NCI-H2107 (cell line): ENCODE measurements at places on chromosomes 3 and 15.

- DNase-seq: no peak
Measured at GRCh38 chr3:117348884-117349283, 639.3 kb downstream of the TUSC7 start.

DNA sequence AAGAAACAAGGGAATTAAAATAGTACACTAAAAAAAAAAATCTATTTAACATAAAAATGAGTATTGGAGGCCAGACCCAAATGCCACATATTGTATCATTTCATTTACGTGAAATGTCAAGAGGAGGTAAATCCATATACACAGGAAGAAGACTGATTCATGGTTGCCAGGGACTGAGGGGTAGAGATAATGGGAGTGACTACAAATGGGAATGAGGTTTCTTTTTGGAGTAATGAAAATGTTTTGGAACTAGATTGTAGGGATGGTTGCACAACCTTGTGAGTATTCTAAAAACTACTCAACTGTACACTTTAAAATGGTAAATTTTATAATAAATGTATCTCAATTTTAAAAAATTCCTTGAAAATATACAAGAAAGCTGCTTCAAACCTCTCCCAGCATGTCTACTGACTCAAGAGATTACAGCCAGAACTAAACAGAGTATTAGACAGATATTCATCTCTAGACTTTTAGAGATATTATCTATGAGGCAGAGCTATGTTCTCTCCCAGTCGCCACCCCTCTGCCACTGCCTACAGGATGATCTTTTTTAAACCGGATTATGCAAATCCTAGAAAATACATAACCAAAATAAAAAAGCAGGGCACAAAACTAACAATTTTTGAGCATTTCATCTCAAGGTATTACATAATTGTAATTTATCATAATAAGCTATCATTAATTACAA is 6.2 kb downstream of the HLTF start:
- no peak for DNase-seq

DNA sequence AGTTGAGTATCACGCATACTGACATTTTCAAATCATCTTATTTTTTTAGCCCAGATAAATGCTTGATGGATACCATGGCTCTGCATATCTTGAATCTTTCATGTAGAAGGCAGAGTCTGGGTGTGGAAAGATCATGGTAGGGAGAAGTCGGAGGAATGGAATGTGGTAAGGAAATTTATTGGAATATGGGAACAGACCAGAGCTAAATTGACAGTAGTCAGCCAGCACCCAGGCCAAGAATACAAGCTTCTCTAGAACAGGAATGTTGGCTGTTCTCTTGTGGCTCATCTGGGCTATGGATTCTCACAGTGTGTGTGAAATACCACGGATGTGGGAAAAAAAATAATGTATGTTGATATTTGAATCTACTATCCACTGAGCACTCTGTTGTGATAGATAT is 305.7 kb upstream of the COL8A1 start:
- DNase-seq: no peak

DNA sequence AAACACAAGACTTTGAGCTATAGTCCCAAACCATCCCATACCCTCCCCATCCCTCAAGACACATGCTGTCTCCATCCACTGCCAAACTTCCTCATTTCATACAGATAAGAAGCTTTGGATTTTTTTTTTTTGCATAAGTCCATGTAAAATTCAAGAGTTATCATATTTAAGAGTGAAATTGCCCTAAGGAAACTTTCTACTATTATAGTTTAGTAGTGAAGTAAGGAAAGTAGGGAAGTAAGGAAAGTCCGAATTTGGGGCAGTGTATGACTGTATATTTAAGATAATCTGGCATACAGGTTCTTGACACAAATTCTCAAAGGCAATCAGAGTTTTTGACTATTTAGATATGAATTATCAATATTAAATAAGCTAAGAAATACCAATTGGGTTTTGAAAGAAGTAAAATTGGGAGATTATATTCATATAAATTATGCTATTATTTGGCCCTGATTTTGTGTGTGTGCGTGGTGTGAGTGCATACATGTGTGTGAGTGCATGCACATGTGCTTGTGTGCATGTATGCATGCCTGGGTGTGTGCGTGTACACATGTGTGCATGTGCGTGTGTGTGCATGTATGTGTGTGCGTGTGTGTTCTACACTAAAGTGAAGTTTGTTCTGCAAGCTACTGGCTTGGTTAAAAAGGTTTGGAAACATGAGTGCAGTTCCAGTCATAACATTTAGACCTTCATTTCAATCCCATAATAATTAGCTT is 83.6 kb upstream of the MBNL1 start:
- DNase-seq: no peak

DNA sequence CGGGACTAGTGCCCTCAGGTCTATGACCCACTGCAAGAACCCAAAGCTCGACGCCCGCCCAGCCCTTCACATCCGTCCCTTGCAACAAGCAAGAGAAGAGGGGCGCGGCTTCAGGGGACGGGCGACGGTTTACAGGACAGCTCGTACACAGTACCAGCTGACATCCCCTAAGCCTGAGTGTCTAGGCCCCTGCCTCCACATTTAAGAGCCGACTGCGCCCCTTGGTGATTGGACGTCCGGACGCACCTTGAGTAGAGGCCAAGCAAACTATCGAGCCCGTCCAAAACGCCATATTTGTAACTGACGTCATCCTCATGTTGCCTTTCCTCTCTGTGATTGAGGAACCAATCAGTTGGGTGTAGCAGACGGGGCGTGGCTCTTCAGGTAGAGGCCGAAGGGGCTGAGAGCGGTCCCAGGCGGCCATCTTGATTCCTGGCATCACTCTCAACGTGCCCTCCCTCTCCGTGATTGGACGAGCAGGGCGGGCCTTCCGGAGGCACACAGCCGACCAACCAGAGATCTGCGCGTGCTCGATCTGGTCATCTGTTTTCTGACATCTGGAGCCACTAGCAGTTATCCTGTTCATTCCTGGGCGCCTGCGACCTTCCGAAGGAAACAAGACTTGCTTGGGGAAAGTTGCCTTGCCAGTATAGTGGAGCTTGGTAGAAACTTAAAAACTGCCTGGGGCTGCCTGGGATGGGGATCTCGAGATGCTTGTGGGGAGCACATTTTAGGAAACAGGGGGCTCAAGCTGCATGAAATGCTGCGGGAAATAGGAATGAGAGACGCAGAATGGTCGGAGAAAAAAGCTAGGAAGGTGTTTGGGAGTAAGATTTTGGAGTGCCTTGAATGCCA is 4.0 kb upstream of the RPL14 start:
- DNase-seq: peak; percentile 80

- DNase-seq: no peak
Measured at GRCh38 chr3:63895422-63896189, 16.6 kb downstream of the SCAANT1 start.

GRCh38 chr3:129582799-129583198 is 23.7 kb downstream of the PLXND1 start:
- DNase-seq: no peak

DNA sequence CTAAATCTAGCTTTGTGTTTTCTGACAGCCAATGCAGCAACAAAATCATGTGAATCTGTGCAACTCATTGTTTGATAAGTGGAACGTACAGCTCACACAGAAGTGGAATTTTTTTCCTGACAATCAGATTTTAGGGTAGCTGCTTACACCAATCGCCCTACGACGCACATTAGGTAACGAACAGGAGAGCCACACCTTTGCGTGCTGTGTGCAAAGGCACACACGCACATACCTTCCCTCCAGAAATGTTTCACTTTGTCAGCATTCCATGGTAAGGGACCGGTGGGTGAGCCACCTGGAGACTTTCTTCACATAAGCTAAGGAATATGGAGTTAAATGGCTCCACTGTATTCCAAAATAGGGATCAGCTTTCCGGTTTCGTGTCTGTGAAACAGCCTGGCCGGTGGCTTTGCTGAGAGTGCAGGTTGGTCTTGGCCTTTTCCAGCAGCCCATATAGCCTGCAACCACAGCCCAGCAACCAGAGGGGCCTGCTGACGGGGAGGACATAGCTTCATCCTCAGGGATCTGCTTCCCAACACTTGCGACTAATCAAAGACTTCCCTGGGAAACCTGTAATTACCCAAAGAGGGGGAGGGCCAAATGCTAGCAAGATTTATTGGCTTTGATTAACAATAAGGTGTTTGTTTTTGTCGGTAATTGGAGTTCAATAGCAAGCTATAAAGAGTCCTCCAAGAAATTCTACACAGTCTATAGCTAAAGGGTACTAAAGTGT is 145.3 kb downstream of the ADAMTS17 start:
- no peak for DNase-seq

- DNase-seq: no peak
Measured at GRCh38 chr3:40422861-40423260, 34.3 kb upstream of the RPL14 start.

DNA sequence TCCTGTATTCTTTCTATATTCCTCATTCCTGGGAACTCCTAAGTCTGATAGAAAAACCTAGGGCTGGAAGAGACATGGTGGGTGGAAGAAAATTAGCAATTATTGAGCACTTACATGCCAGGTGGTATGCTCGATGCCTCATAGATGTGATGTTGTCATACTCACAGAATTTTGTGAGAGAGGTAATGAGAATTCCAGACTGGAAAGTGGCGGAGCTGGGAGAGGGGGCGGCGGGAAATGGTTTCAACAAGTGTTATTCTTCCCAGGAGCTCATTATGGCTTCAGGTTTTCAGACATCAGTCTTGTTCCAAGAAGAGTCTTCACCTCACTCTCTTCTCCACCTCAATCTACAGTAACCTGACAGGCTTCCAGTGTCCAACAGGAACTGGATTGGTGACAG is 16.2 kb downstream of the TIMP4 start:
- DNase-seq: no peak

DNA sequence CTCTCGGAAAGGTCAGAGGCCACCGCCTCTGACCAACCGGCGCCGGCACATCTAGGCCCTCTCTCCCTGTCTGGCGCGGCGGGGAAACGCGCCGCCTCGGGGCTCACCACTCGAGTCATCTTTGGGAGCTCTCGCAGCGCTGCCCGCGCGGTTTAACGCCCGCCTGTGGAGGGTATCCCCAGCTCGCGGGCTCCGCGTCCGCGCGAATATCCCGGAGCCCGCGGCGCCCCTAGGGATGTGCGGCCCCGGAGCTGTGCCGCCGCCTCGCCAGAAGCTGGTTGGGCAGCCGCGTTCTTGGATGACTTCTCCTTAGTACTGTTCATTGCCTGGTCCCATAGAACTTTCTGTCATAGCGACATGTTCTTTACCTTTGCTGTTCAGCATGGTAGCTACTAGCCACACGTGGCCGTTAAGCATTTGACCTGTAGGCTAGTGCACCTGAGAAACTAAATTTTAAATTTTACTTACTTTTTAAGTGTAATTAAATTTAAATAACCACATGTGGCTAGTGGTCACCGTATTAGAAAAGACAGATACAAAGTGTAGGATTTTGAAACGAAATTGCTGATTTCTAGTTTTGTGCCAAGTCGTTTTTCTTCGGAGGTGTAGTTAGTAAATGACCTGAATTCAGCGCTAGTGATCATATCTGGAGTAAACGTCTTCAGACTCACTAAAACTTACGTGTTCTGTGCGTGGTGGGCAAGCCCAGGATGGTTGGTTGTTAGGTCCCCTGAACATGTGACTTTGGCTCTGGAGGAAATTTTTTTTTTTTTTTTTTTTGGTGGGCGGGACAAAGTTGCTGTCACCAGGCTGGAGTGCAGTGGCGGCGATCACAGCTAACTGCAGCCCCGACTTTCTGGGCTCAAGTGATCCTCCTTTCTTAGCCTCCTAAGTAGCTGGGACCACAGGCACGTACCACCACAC is 835 bp downstream of the ARIH2 start:
- DNase-seq: peak; percentile 13

GRCh38 chr3:132650153-132650552 is 9.5 kb downstream of the ACAD11 start:
- no peak for DNase-seq

GRCh38 chr15:90838139-90838538 is 30.2 kb upstream of the FURIN start:
- DNase-seq: no peak

GRCh38 chr3:103218793-103219192 is 784.0 kb downstream of the ZPLD1 start:
- no peak for DNase-seq

DNA sequence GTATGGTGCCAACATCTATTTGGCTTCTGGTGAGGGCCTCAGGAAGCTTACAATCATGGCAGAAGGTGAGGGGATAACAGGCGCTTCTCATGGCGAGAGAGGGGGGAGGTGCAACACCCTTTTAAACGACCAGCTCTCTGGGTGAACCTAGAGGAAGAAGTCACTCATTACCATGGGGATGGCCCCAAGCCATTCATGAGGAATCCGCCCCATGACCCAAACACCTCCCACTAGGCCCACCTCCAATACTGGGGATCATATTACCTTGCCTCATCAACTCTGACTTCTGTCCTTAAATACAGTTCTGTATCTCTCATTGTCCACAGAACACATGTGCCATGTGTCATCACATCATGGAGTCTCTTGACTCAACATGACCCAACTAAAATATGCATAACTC is 37.5 kb upstream of the CLRN1 start:
- DNase-seq: no peak

- peak; percentile 2 for DNase-seq
Measured at GRCh38 chr3:72597756-72598195, 250.5 kb downstream of the SHQ1 start.

GRCh38 chr15:74428442-74428787 is 5.3 kb downstream of the SEMA7A start:
- no peak for DNase-seq

DNA sequence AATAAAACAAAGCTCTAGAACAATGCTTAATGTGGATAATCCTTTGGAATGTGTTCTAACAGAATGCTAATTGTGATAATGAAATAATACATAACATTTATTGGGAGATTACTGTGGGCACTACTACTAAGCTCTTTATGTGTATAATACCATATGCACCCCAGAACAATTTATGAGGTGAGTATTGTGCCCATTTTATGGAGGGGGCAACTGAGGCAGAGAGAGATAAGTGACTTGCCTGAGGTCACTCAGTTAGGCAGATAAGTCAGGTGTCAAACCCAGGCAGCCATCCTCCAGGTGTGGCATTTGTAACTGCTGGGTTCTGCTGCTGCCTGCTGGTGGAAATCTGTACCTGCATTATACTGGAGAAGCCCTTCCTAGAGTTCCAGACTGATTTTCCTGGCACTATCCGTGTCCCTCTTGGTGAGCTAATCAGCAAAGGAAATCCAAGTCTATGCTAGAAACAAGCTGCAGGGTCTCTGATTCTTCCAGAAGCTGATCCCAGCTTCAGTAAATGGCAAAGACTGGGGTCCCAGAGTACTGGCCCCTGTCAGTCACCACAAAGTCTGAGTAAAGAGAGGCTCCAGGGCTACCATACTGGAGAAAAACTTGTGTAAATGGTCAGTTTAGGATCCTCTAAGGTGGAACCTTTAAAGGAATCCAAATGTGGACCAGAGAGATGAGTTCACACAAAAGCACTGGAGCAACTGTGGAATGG is 22.6 kb upstream of the RBP1 start:
- DNase-seq: peak; percentile 66

- no peak for DNase-seq
Measured at GRCh38 chr3:59880717-59881116, 830.9 kb upstream of the CFAP20DC start.

- no peak for DNase-seq
Measured at GRCh38 chr3:152301745-152302181, 33.0 kb downstream of the MBNL1 start.

- DNase-seq: no peak
Measured at GRCh38 chr15:88828791-88829190, 25.6 kb downstream of the ACAN start.
